ENCODE measurements at places on chromosomes 2 and 18. TPM values are rescaled to one million over a fixed set of nuclear protein-coding genes. Genes with fewer than 3 reads are reported as not detected.

Gene CRIM1
- 13.6 TPM for total RNA-seq

Gene ATP8B1
- total RNA-seq, result not detected

Gene DNAH7
- 0.02 TPM for total RNA-seq

Gene CLK1
- 168 TPM for total RNA-seq

Gene XRCC5
- total RNA-seq, result 454 TPM
